Activated T-helper 1 cell treated with anti-CD3 and anti-CD28 coated beads, Interleukin-12 subunit alpha, Interleukin-12 subunit beta, Interleukin-2, Interleukin-4 antibody, amounts not matched to agents 30 ng/mL and 10 ng/mL and 1 ng/mL, durations not matched to agents 14 hours and 24 hours and 36 hours (primary cell): ENCODE measurements at places on chromosomes 12 and 14.

DNA sequence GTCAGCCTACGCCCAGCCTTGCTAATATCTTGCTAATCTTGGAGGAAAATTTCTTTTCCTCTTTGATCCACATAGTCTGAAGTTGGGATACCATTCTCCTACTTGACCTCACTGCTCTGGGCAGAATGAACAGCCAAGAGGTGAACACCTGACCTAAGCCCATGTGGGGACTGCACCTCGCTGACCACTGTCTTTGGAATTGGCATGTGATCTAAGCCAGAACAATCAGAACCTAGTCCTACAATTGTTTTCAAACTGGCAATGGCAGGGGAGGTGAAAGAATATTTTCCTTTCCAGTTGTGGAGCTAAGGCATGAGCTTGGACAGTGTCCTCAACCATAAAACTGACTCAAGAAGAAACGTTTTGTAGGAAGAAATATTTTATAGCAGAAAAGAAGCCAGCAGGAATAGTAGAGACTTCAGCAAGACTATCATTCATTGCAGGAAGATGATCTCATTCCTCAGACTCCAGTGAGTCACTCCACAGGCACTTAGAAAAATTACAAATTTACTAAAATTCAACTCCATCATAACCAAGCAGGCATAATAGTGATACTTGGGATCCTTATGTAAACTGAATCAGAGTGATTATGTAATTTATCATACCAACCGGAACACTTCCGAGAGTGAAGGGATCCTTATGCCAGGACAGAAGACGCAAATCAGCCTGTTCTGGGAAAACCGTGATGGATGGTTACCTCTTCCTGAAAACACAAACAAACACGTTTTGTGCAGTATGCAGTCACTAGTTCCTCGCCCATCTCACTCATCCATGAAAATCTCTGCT, 14.7 kb downstream of the PTPRO start:
- no peaks in the 10 kb centered on the region for H3K36me3 ChIP-seq
- H3K4me3 ChIP-seq: no peak overlapping the region
- no peak overlapping the region for H3K27ac ChIP-seq
- peaks cover 11% of the 10 kb centered on the region for H3K27me3 ChIP-seq
- no peak for DNase-seq

- no peak overlapping the region for H3K27ac ChIP-seq
- no peaks in the 10 kb centered on the region for H3K27me3 ChIP-seq
These were observed 68.7 kb downstream of the CIT start for GRCh38 chr12:119808441-119808840.

DNA sequence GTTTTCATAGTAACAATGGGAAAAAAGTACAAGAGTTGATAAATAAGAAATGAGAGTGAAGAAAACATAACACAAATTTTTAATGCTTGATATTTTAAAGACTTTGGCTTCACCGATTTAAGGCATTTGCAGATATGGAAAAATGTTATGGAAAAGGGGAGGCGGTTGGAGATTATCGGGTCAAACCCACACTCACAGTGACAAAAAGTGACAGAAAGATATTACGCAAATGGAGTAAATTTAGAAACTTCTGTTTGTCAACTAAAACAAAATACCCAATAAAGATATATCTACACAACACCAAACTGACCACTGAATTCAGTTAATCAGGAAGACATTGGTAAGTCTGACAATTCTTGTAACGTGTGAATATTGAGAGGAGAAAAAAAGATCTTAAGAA, 2.5 kb downstream of the PPP1R12A start:
- peaks cover 66% of the 10 kb centered on the region for H3K4me1 ChIP-seq
- peak overlapping the region; percentile 96 for H3K4me3 ChIP-seq

GRCh38 chr12:130429656-130430505, 92.2 kb downstream of the PIWIL1 start:
- H3K4me3 ChIP-seq: no peak overlapping the region
- no peaks in the 10 kb centered on the region for H3K4me1 ChIP-seq
- no peak overlapping the region for H3K27ac ChIP-seq
- DNase-seq: no peak

- no peak overlapping the region for H3K4me3 ChIP-seq
- peaks cover 4% of the 10 kb centered on the region for H3K27me3 ChIP-seq
- H3K36me3 ChIP-seq: peaks cover 3% of the 10 kb centered on the region
- peaks cover 24% of the 10 kb centered on the region for H3K4me1 ChIP-seq
These were observed 29.7 kb upstream of the CHST11 start for GRCh38 chr12:104426926-104427546.

DNA sequence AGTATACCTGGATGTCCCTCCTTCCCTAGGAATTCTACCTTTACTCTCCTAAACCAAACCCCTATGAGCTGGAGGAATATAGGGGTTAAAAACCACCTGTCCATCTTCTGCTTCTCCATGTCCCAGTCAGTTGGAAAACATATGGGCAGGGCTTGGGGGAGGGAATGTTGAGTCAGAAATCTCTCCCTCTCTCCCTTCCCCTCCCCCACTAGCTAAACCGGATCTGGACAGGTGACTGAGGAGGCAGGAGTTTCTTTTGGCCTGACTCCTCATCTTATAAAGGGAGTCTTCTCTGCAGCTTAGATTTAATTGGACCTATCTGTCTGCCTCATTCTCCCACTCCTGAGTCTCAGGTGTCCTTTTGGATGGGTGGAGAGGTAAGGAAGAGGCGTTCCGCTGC, 6.1 kb downstream of the ERBB3 start:
- peaks cover 13% of the 10 kb centered on the region for H3K27me3 ChIP-seq
- DNase-seq: no peak
- H3K4me3 ChIP-seq: no peak overlapping the region
- no peaks in the 10 kb centered on the region for H3K36me3 ChIP-seq
- peaks cover 8% of the 10 kb centered on the region for H3K4me1 ChIP-seq

DNA sequence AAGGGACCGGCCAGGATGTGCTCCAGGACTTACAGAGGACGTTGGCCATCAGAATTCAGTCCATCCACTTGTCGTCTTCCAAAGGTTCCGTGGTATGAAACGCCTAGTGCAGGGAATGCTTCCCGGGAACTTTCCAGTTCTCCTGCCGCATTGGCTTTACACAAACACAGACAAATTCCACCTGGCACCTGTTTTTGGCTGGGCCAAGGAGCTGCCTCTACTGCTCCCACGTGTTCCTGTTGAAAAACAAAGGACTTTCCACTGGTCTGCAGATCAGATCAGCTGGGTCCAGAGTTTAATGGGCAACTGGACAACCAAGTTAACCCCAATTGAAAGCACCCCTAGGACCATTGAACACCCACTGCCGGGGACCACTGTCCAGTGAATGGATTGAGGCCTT, 28.0 kb upstream of the PWP1 start:
- H3K27ac ChIP-seq: no peak overlapping the region
- H3K36me3 ChIP-seq: peaks cover 5% of the 10 kb centered on the region
- no peak overlapping the region for H3K4me3 ChIP-seq
- no peak for DNase-seq

GRCh38 chr12:125096894-125097293, 31.7 kb downstream of the AACS start:
- peaks cover 10% of the 10 kb centered on the region for H3K4me1 ChIP-seq
- no peak overlapping the region for H3K27ac ChIP-seq
- no peaks in the 10 kb centered on the region for H3K27me3 ChIP-seq
- no peak for DNase-seq
- H3K4me3 ChIP-seq: no peak overlapping the region

DNA sequence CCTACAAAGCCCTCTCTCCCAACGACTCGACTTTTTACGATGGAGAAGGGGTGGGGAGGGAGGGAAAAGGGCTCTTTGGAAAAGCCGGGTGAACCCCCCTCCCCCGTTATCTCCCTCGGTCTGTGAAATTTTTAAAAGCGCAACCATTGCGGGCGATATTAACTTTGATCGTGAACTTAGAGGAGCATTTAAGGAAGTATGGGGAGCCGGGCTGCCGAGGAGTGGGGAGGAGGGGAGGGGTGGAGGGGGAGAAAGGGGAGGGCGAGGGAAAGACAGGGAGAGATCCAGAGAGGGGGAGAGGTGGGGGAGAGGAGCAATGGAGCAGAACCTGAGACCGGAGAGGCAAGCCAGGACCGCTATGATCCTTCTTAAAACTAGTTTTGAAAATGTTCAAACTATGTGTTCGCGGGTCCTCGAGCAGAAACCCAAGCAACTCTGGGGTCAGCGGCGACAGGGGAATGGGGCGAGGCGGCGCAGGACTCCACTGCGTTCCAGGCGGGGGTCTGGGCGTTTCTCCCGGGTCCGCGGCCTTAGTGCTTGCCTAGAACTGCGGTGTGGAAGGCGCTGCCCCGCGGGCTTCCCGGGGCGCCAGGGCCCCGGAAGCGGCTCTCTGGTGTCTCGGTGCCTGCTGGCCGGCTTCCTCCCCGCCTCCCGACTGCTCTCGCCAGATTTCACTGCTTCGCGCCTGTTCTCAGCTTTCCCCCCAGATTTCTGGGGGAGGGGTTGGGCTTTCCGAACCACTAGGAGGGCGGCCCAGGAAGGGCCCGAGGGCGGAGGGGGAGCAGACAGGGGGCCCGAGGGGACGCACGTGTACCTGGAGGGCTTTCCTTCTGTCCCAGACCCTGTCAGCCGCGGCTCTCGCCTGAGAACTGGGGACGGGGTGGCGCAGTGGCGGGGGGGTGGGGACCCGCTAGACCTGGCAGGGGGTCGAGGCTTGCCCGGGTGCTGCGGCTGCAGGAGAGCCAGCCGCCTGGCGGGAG, at the start of gene HOTAIR:
HOTAIR (minus strand) TSS at position 871 of the 980 bp plus-strand sequence.
- peaks cover 5% of the 10 kb centered on the region for H3K36me3 ChIP-seq
- H3K27me3 ChIP-seq: peaks cover 89% of the 10 kb centered on the region
- peak within 1 kb of the TSS; percentile 81 for H3K27ac ChIP-seq

DNA sequence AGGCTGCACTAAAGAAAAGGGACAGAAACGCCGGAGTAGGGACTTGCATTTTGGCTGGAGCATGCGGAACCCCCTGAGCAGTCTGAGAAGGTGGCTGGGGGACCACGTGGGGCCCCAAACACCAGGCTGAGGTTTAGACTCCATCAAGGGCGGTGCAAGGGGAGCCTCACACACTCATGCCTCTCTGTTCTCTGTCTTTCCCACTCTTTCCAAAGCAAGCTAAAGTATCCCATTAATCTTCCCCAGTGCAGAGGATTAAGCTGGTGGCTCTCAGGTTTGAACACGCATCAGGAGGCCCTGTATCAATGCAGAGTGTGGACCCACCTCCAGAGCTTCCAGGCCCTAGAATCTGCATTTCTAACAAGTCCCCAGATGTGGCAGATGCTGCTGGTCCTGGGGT, 13.5 kb downstream of the CCDC197 start:
- H3K4me3 ChIP-seq: peak overlapping the region; percentile 12
- peaks cover 1% of the 10 kb centered on the region for H3K36me3 ChIP-seq
- peaks cover 15% of the 10 kb centered on the region for H3K27me3 ChIP-seq
- DNase-seq: no peak
- H3K4me1 ChIP-seq: peaks cover 53% of the 10 kb centered on the region
- H3K27ac ChIP-seq: no peak overlapping the region

DNA sequence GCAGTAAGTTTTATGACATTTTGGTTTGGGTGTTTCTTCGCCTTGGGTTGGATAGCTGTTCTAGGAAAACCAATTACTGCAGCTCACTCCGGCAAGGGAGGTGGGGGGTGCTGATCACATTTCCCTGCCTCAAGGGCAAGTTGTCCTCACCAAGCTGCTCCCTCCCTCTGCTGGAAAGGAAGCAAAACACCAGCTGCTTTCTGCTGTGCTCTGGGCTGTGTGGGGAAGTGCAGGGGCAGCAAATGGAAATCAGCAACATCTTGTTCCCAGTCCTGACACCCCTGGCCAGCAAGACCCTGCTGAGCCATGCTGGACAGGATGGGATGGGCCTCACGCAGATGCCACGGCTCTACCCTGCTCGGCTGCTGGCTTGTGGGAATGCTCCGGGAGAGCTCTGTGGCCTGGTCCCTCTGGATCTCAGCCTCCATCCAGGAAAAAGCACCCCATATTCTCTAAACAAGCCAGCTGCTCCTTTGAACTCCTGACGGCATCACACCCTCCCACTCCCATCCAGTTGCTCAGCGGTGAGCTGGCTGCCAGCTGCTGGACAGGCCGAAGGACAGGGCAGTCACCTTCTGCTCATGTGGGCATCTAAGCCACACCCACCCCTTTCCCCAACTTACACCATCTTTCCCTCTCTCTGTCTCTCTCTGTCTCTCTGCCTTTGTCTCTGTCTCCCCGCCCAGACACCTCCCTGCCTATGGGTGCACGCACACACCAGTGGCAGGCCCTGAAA, 52.4 kb upstream of the EIF5 start:
- no peaks in the 10 kb centered on the region for H3K4me1 ChIP-seq
- DNase-seq: no peak
- H3K4me3 ChIP-seq: no peak overlapping the region

DNA sequence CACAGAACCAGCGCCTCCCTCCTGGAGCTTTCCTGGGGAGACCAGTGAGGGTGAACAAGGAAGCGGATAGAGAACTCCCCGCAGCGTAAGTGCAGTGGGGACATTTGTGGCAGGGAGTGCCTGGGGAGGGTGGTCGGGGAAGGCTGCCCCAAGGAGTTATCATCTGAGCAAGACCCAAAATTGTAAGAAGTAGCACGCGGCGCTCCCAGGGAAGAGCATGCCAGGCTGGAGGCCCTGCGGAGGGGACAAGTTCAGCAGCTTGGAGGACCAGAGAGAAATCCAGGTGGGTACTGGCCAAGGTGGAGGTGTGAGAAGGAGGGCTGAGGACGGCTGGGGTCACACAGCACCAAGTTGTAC, 46.2 kb upstream of the RIMBP2 start:
- no peak overlapping the region for H3K4me3 ChIP-seq
- no peaks in the 10 kb centered on the region for H3K4me1 ChIP-seq
- H3K27ac ChIP-seq: no peak overlapping the region
- no peak for DNase-seq

DNA sequence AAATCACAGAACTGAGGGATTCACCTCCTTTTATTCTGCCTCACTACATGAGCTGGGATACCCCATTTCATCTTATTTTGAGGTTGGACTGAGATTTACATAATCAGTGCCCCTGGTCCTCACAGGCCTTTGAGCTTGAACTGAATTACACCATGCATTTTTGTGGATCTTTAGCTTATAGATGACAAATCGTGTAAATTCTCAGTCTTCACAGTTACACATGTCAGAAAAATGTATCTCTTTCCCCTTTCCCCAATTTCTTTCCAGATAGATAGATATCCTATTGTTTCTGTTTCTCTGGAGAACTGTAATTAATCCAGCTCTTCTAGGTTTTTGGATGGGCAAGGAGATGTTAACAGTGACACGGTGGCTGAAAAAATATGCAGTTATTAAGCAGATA, 1778.9 kb upstream of the SEL1L start:
- H3K27ac ChIP-seq: no peak overlapping the region
- no peaks in the 10 kb centered on the region for H3K36me3 ChIP-seq
- H3K4me3 ChIP-seq: no peak overlapping the region
- DNase-seq: no peak
- no peaks in the 10 kb centered on the region for H3K27me3 ChIP-seq

GRCh38 chr14:59292921-59293534, 104.6 kb downstream of the DAAM1 start:
- H3K4me3 ChIP-seq: no peak overlapping the region
- no peak for DNase-seq
- no peaks in the 10 kb centered on the region for H3K27me3 ChIP-seq
- no peak overlapping the region for H3K27ac ChIP-seq

DNA sequence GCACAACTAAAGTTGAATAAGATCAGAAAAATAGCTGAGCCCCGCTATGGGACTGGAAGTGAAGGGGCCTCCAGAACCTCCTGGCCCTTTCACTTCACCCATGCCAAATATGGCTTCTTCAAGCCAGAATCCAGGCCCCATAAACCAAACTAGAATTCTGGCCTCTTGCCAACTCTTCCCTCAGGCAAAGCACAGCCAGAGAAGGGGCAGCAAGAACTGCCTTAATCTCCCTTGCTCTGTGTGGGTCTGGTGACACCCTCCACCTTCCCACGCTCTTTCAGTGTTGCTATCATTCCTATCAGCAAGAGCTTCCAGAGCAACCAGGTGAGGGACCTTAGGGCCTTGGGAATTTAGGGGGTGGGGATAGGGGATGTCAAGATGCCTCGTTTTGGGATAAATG, 3.1 kb upstream of the PNMA1 start:
- peaks cover 20% of the 10 kb centered on the region for H3K4me1 ChIP-seq
- H3K27ac ChIP-seq: no peak overlapping the region
- H3K27me3 ChIP-seq: no peaks in the 10 kb centered on the region
- H3K36me3 ChIP-seq: peaks cover 38% of the 10 kb centered on the region
- no peak overlapping the region for H3K4me3 ChIP-seq
